ENCODE measurements at places on chromosomes 16 and 17.

- no peak for DNase-seq
Observed at GRCh38 chr17:62194401-62194800, 129.3 kb upstream of the MED13 start.

DNA sequence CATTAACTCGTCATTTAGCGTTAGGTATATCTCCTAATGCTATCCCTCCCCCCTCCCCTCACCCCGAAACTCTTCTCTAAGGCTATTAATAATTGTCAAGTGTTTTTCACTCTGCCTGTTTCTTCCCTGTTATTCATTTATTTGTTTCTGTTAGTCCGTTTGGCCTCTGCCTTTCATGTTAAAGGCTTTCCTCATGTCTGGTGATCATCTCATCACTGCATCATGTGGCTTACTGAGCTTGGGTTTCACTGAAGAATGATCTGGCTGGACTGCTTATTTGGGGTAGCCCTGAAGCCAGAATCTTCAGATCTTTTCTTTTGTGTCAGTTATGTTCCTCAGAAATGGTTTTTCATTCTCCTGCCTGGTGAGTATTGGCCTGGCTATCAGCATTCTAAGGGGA lies 9.5 kb downstream of the UTP4 start:
- no peak for DNase-seq

- DNase-seq, result no peak
Observed at GRCh38 chr16:67174706-67175231, 4.4 kb downstream of the NOL3 start.

- DNase-seq, result peak; percentile 44
Observed at GRCh38 chr16:27273670-27274423, 5.3 kb upstream of the NSMCE1 start.

DNA sequence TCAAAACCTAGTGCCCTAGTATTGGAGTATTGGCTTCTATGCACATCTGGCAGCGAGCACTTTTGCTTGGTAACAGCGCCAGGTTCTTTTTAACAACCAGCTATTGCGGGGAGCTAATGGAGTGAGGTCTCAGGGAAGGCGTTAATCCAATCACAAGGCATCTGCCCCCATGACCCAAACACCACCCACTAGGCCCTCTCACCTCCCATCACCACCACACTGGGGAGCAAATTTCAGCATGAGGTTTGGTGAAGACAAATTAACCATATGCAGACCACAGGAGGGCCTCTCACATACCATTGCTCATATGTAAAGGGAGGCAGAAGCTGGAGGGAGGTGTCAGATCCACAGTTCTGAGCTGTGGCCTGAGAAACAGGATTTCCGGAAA lies 893 bp upstream of the ODF4 start:
- DNase-seq, result no peak

GRCh38 chr17:44007346-44008204 lies 3.2 kb downstream of the NAGS start:
- no peak for DNase-seq

DNA sequence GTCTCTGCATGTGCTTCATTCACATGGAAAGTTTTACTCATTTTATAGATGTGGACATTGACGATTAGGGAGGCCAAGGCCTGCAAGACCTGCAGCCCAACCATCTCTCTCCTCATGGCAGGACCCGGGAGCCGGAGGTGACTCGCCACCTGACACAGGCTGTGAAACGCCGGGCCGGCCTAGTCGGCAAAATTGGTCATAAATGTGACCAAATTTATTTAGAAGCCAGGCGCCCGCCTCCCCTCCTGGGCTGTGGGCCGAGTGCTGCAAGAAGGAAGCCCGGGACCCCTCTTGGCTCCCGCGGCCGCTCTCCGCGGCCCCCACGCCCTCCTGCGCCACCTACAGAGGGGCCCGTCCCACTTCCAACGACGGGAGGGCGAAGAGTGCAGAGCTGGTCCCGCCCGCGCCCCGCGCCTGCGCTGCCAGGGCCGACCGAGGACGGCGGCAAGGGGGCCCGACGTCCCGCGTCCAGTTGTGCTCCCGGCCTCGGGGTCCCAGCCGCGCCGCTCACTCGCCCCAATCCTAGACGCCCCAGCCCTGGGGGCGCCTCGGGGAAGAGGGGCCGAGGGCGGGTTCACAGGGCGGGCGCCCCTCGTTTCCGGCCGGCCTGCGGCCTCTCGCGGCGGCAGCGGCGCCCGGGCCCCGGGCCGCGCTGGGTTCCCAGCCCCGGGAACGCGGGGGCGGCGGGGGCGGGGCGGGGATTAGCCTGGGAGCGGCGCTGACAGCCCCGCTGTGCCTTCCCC lies 47.5 kb downstream of the WNT3 start:
- peak; percentile 54 for DNase-seq
